ENCODE measurements at places on chromosomes 2 and 18.

GRCh38 chr2:205218056-205218455, 464.2 kb upstream of the NRP2 start:
- DNase-seq, result no peak

DNA sequence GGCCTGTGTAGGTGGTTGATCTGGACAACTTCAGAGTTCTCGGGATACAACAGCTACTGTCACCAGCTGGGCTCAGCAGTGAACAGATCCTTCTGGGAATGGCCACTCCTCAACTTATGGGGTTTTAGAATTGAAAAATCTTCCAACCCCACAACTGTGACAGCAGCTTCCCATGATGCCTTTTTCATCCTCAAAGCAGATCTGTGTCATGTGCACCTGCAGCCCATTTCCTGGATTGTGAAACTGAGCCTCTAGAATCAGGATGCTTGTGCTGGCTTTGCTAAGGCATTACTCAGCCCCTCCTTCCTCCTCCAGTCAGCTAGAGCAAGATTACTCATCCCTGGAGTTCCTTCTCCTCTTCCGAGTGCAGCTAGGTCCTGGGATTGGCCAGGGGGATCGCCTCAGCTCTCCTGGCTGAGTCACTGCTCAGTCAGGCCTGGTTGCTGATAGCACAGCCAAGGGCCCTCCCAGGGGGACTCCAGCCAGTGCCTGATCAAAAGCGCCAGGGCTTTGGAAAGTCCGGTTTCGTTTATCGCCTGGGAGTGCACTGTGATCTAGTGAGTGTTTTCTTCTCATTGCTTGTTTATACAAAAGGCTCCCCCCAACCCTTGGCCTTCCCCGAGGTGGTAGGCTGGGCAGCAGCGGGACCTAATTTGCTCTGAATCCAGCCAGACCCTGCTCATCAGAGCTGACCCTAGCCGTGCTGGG, 2.4 kb upstream of the LPIN1 start:
- peak; percentile 99 for DNase-seq

DNA sequence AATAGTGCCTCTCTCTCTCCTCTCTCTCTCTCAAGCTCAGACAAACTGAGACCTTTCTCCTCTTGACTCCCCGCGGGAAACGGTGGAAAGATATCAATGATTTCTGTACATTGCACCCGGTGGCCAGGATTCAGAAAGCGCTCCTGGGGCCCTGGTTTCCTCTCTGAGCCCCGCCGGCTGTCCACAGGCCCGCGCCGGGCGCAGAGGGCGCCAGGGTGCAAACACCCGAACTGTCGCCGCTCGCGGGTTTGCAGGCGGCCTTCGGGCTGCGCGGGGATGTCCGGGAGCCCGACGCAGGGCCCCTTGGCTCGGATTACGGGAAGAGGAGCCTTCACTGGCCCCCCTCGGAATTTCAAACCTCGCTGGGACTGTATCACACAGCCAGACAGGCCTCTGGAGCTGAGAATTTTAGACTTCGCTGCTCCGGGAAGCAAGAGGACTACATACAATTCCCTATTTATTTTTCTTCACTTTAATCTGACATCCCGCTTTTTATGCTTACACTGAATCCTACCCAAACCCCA, 5.2 kb upstream of the EN1 start:
- DNase-seq, result peak; percentile 35

DNA sequence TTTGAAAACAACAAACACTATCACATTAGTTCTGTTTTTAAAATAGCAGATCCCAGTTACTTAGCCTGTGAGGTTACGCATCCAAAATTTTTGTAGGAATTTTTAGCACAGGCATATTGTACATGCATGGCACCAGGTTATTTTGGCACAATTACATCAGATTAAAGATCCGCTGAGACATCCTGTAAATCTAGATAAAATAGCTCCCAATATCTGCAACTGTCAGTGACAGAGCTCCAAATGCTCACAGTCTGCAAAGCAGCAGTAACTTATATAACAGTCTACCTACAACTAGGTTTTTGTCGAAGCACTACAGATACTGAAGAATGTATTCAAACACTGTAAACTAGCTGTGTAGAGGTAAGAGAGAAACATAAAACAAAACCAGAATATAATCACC, 200.7 kb upstream of the KCNH7 start:
- DNase-seq, result no peak

- no peak for DNase-seq
Measured at GRCh38 chr18:68445668-68446426, 269.1 kb downstream of the TMX3 start.

DNA sequence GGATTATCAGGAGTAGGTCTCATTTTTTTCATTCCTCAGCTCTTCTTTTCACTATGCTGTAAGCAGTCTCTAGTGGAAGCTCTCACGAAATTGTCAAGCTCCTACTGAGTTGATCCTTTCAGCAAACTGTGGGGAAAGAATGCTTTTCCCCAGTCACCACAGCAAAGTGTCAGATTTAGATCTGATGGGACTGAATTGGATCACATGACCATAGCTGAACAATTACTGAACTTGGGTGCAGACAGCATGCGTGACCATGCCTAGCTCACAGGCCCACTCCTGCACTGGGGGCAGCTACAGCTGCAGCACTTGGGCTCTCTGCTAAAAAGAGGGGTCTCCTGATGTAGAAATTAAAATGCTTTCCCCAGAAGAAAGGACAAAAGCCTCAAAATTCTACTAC, 3.1 kb downstream of the ARHGAP15 start:
- no peak for DNase-seq

- no peak for DNase-seq
Measured at GRCh38 chr2:234404957-234405356, 91.9 kb downstream of the ARL4C start.

Measured in GM04504 (cell line).